Stimulated activated CD8-positive, alpha-beta memory T cell treated with anti-CD3 and anti-CD28 coated beads, Interleukin-4, amount 100 ng/mL, for 1 hour (primary cell): ENCODE measurements at places on chromosomes 1 and 21.

DNA sequence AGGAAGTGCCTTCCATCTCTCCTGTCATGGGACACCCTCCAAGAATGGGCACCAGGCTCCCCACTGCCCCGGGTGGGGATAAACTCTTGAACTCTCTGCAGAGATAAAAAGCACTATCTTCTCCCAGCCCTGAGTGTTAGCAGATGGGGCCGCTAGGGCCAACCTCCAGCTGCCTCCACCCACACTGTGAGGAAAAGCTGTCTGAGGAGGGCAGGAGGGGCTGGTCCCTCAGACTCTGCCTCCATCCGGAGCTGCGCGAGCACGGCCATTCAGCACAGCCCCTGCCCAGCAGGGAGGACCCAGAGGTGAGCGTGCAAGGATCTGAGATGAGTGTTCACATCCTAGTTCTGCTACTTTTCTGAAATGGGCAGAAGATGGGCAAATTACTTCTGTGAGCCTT is 51.8 kb upstream of the TRABD2B start:
- no peak for DNase-seq

DNA sequence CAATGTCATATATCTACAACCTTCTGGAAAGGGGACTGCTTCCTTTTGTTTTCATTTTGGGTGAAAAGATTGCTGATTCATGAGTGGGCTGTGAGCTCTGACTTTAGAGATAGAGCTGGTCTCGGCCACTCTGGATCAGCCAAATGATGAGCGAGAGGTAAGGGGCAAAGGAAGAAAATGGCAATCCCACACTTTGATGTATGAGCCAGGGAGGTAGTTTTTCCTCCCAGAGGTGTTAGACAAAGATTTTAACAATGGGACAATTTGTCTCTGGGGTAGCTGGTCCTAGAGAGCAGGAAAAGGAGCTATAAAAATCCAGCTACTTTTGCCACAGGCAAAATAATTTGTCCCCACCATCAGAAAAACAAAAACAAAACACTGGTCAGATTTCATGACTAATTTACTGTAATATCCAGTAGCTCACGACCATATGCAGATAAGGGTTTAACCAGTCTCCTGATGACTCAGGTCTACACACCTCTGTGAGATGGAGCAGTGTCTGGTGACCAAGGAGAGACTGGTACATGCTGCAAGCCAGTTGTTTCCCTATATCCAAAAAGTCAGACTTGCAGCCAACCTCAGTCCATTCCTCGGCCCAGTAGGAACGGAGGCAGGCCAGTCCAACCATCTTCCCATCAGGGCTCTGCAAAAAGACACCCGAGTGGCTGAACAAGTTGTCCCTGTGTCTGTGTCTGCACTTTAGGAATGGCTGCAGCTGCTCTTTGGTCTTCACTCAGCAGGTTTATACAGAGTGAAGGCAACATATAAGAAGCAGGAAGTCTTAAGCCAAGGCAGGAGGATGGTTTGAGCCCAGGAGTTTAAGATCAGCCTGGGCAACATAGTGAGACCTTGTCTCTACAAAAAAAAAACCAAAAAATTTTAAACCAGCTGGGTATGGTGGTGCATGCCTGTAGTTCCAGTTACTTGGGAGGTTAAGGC is 29.2 kb downstream of the DNASE2B start:
- no peak for DNase-seq

GRCh38 chr1:1185101-1185765 is 11.6 kb downstream of the TTLL10 start:
- no peak for DNase-seq

DNA sequence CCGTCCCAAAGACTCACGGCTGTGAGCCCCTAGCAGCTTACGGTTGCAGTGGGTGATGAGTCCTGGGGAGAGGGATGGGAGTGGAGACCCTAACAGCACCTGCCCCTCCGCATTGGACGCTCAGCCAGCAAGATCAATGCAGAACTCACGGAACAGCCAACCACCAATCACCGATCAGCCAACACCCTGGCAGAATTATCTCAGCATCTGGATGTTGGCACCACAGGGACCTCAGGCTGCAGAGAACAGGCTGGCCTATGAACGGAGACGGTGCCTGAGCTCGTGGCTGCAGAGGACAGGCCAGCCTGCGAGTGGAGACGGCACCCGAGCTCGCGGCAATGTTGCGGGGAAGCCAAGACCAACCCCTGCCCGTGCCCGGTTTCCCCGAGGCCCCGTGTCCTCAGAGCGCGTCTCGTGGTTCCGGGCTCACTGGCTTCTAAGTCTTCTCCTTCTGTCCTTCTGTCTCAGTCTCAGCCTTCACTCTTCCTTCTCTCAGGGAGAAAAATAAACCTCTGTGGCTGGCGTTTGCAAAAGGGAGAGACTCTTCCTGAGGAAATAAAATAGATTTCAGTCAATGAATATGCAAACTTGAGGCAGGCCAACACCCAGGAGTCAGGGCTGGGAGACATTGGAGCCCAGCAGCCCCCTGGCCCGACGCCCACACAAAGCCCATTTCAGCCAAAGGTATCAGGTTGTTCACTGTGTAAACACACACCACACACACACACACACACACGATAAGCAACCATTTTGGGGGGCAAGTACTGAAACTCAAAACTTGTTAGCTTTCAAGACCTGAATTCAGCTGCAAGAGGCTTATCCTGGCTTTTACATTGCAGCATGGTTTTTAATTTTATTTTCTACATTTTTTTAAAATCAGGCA is 67.8 kb downstream of the SIK1 start:
- no peak for DNase-seq

- DNase-seq = no peak
Observed at GRCh38 chr1:53557830-53558738, 98.9 kb downstream of the DMRTB1 start.

DNA sequence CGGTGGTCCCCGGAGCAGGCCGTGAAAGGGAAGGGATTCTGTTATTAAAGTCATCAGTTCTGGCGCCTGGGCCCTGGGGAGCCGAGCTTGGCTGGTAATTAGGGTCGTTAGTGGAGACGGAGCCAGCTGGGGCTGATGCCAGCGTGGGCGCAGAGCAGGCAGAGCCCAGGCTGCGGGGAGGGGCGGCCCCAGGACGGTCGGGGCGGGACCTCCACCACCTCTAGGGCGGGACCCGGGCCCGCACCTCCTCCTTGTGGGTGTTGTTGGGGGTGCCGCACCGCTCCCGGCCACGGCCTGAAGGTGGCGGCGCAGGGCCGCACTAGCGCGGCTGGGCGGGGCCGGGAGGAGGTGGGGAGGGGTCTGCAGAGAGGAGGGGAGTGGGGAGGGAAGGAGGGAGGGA is 470.6 kb downstream of the PTPRU start:
- DNase-seq = no peak

DNA sequence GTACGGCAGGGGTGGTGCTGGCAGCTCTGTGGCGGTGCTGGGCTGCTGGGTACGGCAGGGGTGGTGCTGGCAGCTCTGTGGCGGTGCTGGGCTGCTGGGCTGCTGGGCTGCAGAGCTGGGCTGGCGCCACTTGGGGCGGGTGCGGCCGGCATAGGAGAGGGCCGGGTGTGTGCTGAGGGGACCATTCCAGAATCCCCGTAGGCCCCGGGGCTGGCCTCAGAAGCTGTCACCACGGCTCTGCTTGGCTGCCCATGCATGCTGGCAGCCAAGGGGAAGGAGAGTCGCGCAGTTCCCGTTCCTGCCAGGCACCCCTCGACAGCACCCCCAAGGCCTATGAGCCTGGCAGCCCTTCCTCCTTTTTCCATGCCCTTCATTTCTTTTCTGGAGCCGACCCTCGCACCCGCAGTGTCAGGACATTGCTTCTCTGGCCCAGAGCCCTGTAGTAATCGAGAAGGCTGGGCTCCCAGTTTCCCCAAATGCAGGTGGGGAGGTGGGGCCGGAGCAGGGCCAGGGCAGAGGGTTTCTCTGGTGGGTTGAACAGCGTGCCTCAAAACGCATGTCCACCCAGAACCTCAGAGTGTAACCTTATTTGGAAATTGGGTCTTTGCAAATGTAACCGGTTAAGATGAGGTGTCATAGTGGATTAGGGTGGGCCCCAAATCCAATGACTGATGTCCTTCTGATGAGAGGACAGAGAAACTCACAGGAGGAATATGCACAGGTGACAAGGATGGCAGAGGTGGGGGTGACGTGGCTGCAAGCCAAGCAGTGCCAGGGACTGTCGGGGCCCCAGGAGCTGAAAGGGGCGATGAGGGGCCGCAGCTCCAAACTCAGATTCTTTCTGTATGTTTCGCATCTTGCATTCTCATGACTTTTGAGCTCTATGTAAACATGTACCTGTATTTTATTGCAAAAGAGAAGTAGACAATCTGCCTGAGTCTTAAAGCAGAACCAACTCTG is 71.0 kb upstream of the ACTRT2 start:
- no peak for DNase-seq

- DNase-seq = no peak
Observed at GRCh38 chr1:153431427-153431826, 15.1 kb downstream of the S100A7A start.

- no peak for DNase-seq
Observed at GRCh38 chr1:85599076-85599491, 18.5 kb downstream of the CCN1 start.

GRCh38 chr1:183609313-183609712 is 19.1 kb upstream of the NCF2 start:
- DNase-seq = no peak

DNA sequence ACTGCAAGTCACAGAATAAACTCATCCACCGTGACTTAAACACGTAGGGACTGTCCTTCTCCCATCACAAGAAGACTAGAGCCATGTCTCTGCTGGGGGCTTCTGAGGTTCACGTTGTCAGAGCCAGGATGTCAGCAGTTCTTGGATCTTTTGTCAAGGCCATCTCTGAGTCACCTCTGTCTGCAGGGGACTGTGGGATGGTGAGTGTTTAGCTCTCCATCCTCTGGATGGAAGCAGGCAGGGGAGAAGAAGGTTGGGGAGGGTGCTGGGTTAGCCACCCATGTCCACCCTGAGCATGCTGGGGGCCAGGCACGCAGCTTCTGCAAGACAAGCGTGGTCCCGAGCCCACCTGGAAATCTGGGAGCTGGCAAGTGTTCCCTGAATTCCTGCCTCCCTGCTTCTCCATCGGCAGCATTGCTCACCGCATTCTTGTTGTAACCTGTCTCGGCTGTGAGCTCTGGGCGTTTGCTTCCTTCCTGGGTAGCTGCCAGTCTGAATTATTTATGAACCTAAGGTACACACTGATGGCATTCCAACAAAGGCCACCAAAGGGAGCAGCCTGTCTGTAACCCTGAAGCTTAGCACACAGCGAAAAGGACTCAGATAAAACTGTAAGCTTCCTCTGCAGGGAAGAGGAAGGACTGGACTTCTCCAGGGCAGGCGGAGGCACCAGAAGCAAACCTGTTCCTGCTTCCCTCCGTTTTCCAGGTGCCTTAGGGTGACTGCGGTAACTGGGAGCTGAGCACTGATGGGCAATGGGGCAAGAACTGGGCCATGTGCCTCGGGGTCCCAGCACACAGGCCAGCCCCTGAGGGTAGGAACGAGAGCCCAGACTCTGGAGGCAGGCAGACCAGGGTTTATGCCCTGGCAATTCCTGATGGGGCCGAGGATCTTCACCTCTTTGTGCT is 88.6 kb downstream of the RIPK4 start:
- no peak for DNase-seq

DNA sequence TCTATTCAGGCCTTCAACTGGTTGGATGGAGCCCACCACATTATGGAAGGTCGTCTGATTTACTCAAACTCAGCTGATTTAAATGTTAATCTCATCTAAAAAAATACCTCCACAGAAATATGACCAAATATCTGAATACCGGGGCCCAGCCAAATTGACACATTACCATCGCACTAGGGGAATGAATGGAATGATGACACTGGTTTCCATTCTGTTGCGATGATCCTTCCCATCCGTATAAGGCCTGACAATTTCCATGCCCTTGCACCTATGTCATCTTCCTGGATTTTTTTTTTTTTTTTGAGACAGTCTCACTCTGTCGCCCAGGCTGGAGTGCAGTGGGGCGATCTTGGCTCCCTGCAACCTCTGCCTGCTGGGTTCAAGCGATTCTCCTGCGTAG is 397.5 kb downstream of the KIF26B start:
- no peak for DNase-seq

- no peak for DNase-seq
Observed at GRCh38 chr1:218779341-218780100, 394.2 kb upstream of the LYPLAL1 start.

DNA sequence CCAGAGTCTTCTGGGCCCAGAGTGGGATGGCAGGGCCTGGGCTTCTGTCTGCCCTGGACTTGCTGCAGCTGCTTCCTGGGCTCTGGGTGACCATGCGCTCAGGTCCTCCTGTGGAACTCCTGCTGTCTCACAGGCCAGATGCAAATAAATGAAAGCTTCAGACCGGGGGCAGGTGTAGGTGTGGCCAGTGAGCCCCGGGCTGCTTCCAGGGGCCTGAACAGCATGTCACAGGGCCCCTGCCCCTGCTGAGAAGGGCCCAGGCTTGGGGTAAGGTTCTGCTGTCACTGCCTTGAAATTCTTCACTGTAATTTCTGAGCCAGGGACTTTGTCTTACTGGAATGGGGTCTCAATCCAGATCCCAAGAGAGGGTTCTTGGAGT is 2.5 kb upstream of the PKNOX1 start:
- no peak for DNase-seq

DNA sequence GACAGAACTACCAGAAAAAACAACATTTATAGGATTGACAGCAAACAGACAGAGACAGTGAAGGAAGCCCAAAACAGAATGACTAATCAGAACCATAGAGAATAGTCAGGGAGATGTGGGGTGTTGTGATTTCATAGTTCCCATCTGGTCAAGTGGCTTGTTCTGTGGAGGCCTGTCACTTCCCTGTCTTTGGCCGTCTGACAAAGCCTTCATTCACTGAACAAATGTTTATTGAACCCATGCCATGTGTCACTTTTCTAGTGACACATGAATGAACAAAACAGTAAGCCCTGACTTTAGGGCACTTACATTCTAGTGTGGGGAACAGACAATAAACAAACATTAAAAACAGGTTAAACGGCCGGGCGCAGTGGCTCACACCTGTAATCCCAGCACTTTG is 3.2 kb upstream of the SRRM1 start:
- DNase-seq = no peak

DNA sequence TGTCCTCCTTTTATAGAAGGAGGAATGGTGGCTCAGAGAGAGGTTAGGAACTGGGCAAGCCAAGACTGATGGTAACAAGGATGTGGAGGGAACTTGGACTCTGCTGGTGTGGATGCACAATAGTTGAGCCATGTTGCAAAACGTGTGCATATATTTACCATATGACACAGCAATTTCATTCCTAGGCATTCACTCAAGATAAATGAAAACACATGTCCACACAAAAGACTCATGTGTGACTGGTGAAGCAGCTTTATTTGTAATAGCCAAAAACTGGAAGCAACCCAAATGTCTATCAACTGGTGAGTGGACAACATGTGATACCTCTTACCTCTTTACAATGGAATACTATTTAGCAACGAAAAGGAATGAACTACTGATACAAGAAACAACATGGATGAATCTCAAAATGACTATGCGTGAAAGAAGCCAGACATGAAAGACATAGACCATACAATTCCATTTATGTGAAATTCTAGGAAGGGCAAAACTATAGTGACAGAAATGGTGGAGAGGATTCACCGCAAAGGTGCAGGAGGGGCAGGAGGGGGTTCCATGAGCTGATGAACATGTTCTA is 36.2 kb downstream of the CAMK2N1 start:
- no peak for DNase-seq
